Activated CD8-positive, alpha-beta memory T cell treated with anti-CD3 and anti-CD28 coated beads for 1 hour (primary cell): ENCODE measurements at places on chromosomes 12 and 14.

GRCh38 chr12:78305808-78306207 lies 475.1 kb downstream of the NAV3 start:
- no peak for DNase-seq

DNA sequence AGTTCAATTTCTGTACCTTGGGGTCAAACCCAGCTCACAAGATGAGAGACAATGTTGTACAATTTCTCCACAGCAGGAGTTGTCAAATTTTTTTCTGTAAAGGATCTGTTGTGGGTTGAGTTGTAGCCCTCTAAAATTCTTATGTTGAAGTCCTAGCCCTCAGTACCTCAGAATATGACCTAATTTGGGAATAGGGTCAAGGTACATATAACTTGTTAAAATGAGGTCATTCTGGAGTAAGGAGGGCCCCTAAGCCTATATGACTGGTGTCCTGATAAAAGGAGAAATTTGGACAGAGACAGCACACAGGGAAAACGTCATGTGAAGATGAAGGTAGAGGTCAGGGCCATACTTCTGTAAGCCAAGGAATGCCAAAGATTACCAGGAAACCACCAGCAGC lies 264.9 kb downstream of the TTC8 start:
- no peak for DNase-seq

DNA sequence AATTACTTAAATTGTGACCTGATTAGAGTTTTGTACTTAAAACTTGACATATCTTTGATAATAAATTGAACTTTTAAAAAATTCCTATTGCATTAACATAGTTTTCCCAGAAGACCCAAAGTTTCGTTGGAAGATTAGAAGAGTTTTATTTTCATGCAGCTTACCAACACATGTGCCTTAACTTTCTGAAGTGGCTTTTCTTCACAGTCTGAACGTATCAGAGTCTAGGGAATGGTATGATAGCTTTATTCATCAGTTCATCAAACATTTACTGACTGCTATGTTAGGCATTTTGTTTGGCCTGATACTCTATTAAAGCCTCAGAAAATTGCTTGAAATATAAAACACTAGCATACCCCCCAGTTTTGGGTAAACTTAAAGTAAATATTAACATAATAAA lies 65.2 kb downstream of the MARK3 start:
- DNase-seq, result no peak

DNA sequence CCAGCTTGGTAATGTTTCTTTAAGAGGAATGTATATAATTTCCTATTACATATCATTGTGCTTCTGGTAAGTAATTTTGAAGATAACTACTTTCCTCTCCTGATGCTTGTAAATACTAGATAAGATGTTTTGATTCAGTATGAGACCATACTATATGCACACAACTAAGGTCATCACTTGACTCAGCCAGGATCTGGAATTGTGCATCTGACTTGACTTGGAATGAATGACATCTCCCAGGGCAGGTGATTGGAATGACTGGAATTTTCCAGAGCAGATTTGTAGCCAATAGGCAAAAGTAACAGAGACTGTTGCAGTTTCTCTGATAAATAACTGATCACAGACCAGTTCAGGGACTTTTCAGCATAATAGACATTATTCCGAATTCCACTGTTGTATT lies 11.1 kb downstream of the BEST3 start:
- no peak for DNase-seq

DNA sequence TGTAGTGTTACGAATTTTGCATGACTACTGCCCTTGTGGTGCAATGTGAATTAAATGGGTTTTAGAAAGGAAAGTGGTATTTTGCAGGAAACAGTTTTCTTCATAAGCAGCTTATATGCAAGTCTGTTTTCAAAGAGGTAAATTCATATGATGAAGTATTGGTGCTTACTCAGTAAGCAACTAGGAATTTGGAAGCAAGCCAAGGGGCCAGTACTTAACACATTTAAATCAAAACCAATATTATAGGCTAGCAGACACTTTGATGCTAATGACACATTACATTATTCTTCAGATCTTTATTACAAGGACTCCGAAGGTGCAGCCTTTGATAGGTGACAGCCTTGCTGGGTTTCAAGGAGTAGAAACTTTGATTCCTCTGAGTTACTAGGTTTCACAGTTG lies 23.1 kb downstream of the MGAT4C start:
- DNase-seq, result no peak

GRCh38 chr12:19894803-19895202 lies 455.5 kb downstream of the AEBP2 start:
- no peak for DNase-seq

GRCh38 chr14:37051680-37052079 lies 120.7 kb downstream of the SLC25A21 start:
- DNase-seq, result no peak

GRCh38 chr14:103003850-103004249 lies 53.5 kb downstream of the CDC42BPB start:
- no peak for DNase-seq

DNA sequence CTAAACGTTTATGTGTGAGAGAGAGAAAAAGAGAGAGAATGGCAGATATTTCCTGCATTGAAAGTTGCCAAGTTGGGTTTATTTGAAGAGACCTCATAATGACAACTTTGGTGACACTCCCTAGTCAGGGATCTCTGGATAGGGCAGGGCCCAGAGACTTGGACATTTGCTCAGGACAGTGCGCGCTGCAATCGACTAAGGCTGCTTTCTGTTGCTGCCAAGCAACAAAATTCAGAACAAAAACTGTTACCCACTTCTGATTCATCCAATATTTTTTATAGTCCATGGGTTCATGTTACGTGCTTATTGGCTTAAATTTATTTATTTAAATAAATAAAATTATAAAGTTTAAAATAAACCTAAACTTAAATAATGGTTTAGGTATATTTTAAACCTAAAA lies 34.2 kb downstream of the PTGER2 start:
- DNase-seq, result no peak

DNA sequence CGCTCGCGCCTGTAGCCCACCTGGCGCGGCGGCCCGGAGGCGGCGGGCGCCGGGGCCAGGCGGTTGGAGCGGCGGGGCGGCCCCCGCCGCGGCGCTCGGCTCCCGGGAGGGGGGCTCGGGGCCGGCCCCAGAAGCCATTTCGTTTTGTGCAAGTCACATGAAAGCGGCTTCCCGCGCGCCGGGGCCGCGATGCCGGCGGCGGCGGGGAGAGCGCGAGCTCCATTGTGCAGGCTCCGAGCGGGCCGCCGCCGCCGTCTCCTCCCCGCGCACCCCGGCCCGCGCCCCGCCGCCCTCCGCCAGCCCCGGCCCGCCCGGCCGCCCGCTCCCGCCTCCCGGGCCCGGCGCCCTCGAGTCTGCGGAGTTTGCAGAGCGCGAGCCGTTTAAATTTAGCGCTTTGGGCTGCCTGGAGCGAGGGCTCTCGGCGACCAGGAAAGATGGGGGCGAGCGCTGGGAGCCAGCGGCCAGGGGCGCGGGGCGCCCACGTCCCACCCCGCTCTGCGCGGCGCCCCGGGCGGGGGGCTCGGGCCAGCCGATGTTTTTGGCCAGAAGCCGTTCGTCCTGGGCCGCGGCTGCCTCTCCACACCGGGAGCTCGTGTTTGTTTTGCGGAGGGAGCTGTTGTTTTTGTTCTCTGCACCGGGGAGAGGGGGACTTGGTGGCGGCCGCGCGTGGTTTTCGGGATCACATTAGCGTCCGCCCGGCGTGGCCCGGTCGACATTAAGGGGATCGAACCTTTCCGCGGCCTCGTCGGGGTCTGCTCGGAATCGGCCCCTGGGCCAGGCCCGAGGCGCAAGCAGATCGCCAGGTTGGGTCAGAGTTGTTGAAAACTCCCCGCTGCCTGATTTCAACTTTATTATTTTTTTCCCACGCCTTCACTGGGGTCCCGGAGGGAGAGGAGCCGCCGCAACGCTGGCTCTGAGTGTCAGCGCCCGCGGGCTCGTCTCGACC lies 982 bp downstream of the BCL7A start:
- no peak for DNase-seq

- no peak for DNase-seq
Measured at GRCh38 chr12:42421844-42422779, 96.1 kb downstream of the PPHLN1 start.

- DNase-seq, result no peak
Measured at GRCh38 chr12:86735072-86735471, 478.9 kb upstream of the MGAT4C start.

GRCh38 chr12:93937812-93938211 lies 210.6 kb upstream of the PLXNC1 start:
- no peak for DNase-seq

DNA sequence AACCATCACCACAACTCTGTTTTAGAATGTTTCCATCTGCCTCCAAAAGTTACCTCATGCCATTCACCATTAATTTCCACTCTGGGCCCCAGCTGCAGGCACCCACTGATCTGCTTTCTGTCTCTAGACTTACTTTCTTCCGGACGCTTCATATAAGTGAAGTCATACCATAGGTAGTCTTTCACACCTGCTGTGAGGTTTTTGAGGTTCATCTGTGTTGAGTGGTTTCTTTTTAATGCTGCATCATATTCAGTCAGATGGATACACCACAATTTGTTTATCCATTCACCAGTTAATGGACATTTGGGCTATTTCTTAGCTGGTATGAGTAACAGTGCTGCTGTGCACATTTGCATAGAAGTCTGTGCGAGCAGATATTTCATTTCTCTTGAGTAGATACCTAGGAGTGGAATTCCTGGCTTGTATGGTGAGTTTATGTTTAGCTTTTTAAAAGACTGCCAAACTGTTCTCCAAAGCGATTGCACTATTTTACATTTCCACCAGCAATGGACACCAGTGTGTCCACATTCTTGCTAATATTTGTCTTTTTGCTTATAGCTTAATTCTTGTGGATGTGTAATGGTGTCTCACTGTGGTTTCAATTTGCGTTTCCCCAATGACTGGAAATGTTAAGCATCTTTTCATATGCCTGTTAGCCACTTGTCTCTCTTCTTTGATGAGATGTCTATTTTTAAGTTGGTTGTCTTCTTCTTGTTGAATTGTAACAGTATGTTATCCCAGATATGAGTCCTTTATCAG lies 48.3 kb downstream of the ZFYVE21 start:
- no peak for DNase-seq

DNA sequence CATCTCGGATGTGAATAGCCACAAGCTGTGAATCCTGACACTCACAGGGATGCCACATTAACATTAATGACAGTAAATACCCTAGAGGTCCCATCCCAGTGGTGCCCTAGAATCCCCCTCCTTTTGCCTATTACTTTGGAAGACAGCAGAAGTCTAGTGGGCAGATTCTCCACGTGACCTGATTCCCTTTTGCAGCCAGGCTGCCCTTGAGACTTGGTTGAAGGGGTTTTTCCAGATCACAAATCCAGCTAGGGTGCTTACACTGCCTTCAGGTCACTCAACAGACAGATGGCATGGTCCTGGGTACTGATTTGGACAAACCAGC lies 8.7 kb downstream of the HDAC7 start:
- no peak for DNase-seq

- no peak for DNase-seq
Measured at GRCh38 chr12:19988948-19989347, 379.4 kb upstream of the PDE3A start.

DNA sequence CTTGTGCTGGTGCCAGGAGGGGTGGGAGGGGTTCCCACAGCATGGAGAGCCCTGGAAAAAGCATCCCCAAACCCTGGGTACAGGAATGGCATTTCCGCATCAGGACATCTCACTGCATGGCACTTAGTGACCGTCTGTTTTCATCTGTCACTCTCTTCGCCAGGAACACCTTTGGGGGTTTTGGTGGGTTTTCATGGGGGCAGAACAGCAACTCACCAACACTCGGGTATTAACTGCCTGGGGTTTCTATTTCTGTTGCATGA lies 3.5 kb downstream of the VSX2 start:
- DNase-seq, result no peak

DNA sequence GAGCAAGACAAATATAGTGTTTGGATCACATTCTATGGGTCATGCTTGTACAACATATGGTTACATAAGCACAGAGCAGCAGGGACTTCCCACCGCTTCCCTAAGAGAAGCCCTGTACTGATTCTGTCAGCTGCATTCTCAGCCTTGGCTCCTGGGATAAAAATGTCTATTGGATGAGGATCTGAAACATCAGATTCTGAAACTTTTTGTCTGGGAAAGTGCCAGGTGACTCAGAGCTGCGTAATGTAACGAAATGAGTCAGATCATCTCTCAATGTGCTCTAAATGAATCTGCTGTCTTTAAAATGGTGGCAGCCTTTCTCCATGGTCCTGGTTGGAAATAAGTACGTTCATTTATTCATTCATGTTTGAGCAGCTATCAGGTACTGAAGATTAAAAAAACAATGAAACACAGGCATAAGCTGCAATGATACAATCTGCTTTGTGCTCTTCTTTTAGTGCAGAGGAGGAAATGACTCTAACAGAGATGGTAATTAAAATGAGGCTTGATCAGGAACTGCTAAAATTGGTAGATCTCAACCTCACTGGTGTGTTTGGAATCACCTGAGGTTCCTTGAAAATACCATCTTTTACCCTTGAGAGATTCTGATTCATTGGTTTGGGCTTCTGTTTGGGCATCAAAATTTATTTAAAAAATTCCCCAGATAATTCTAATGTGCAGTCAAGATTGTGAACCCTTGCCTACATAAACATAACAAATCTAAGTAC lies 99.1 kb upstream of the NAP1L1 start:
- DNase-seq, result no peak
